ENCODE measurements at places on chromosomes 16 and 17. TPM values are rescaled to one million over a fixed set of nuclear protein-coding genes. Genes with fewer than 3 reads are reported as not detected.

Gene ZNF598
- polyA plus RNA-seq: 23.2 TPM

Gene CYGB
- 17.1 TPM for polyA plus RNA-seq

Gene PPY
- polyA plus RNA-seq: 0.27 TPM

GRCh38 chr17:48755356-48755755 is 26.8 kb upstream of the HOXB13 start:
- DNase-seq: no peak
- H3K27ac ChIP-seq: no peak overlapping the region
- H3K4me1 ChIP-seq: peaks cover 27% of the 10 kb centered on the region
- H3K27me3 ChIP-seq: peaks cover 75% of the 10 kb centered on the region
- H3K36me3 ChIP-seq: no peaks in the 10 kb centered on the region

GRCh38 chr17:1031711-1032110 is 34.8 kb downstream of the TIMM22 start:
- peaks cover 56% of the 10 kb centered on the region for H3K4me1 ChIP-seq
- peak overlapping the region; percentile 37 for H3K4me3 ChIP-seq
- no peak overlapping the region for H3K27ac ChIP-seq
